ENCODE measurements at places on chromosomes 13 and 19.

DNA sequence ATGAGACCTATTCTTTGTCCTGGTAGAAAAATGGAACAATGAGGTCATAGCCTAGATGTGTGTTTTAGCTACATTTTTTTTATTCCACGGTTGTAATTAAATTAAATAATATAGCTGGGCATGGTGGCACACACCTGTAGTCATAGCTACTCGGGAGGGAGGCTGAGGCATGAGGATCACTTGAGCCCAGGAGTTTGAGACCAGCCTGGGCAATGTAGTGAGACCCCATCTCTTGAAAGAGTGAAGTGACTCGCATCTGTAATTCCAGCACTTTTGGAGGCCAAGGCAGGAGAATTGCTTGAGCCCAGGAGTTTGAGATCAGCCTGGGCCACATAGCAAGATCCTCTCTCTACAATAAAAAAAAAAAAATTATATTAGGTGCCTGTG is 11.7 kb upstream of the CBLC start:
- no peak for DNase-seq

- DNase-seq, result no peak
These were observed 8.0 kb downstream of the MAP2K2 start for GRCh38 chr19:4115818-4116385.

DNA sequence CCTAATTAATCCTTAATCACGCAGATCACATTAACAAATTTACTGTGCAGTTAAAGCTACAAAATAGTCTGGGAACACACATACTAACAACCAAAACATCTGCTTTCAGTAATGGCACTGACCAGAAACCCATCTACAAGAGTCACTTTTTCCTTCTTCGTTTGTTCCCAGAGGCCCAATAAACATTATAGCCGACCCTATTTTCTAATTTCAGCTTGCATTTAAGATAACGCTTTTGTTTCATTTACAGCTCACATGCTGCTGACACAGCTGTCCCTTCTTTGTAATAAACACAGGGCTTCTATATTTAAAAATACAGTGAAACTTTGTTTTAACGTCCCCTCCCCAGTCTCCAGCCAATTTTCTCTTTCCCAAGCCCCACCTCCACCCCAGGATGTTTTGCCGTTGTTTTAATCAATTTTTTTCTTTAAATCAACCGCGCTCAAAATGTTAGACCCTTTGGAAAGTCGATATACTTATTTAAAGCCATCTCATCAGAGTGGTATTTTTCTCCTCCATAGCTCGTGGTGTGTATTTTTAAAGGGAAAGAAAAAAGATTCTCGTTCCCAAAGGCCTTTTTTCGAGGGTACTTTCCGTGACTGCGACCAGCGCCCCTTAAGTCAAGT is 1.7 kb upstream of the WBP4 start:
- no peak for DNase-seq

- DNase-seq, result no peak
These were observed 16.7 kb upstream of the POSTN start for GRCh38 chr13:37615276-37615675.

DNA sequence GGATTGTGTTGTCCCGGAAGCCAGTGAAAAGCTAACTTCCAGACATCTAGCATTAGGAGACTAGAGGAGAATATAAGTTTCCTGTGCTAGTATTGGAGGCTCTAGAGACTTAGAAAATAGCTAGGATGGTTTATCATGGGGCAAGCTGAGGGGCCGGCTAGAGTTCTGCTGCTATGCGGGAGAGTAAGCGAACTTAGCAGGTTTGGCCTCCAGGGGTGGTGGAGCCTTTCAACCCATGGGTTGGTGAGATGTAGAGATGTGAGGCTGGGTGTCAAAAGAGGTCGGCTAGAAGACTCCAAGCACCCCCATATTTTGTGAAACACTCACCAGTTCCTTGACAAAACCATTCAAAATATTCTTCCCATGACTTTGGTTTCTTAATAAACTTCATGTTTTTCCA is 4.4 kb downstream of the SULT2A1 start:
- DNase-seq, result no peak
